ENCODE measurements at places on chromosomes 7 and 10.

DNA sequence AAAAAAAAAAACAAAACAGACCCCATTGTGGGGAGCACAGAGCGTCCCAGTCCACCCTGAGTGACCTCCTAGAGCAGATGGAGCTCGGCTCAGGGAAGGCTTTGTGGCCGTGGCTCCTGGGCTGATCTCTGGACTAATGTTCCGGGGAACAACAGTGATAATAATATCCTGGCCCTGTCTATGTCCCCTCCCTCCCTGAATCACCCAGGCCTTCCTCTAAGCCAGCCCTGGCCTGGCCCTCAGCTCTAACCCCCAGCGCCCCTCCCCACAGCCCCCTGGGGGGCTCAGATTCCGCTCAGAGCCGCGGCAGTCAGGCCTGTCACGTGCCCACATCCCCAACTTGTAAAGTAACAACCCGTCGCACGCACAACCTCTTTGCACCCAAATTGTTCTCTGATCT is 48.3 kb downstream of the MICALL2 start:
- no peak for DNase-seq

DNA sequence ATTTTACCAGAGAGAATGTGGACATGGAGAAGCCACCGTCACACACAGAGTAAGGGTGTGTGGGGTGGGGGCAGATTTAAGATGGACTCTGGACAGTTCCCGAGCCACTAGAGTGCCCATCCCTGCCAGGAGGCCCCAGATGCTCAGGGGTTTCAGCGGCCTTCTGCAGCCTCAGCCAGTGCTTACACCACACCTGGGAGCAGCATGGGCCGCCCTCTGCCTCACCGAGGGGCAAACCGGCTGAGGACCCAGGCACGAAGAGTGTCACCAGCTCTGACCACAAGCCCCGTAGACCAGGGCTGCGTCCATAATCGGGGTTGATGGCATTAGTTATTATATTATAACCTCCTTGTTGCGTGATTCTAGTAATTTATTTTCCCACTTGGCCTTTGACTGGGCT is 6.7 kb upstream of the MNX1 start:
- DNase-seq, result no peak

- DNase-seq, result peak; percentile 86
Observed at GRCh38 chr7:122438006-122438405, 133.5 kb upstream of the FEZF1 start.

DNA sequence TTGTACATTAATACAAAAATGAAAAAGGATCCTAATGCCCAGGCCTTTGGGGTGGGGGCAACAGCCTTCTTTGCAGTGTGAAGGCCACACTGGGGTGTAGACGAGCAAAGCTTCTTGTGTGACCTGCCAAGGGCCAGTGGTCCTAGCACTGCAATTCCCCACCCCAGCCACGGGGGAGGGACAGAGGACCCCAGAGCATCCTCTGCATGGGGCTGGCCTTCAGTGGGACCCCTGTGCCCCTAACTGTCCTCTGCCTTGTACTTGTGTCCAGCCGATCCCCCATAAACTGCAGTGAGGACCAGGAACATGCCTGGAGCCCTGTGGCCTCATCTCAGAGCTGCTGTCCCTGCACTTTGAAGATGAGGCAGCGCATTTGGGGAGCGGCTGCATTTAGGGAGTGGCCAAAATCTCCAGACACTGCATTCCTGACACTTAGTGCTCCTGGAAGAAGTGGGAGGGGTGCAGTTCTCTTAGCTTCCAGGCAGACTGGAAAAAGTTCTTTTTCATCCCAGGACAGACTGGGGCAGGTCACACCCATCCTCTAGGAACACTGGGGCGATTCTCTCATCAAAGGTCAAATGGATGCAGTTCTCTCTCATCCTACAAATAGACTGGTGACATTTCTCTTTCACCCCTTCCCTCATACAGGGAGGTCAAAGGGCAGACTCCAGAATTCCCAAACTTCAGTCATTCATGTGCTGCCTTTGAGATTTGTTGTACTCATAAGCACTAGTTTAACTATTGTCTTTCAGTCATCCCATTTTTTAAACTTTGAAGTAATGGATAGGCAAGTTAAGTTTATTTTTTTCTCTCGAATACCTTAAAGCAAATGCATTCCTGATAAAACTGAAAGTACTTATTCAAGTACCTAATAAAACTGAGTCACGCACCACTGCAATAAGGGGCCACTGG is 922 bp upstream of the MYO1G start:
- no peak for DNase-seq

GRCh38 chr10:108783897-108784296 is 1139.4 kb downstream of the XPNPEP1 start:
- peak; percentile 18 for DNase-seq

- DNase-seq, result no peak
Observed at GRCh38 chr10:78775891-78776290, 292.9 kb upstream of the ZMIZ1 start.

- no peak for DNase-seq
Observed at GRCh38 chr10:116371737-116372136, 47.5 kb downstream of the CCDC172 start.

- no peak for DNase-seq
Observed at GRCh38 chr10:49738616-49739360, 23.3 kb downstream of the OGDHL start.

GRCh38 chr7:135742371-135742770 is 6.2 kb downstream of the FAM180A start:
- DNase-seq, result no peak

GRCh38 chr7:98317366-98318040 is 36.0 kb downstream of the BRI3 start:
- no peak for DNase-seq

DNA sequence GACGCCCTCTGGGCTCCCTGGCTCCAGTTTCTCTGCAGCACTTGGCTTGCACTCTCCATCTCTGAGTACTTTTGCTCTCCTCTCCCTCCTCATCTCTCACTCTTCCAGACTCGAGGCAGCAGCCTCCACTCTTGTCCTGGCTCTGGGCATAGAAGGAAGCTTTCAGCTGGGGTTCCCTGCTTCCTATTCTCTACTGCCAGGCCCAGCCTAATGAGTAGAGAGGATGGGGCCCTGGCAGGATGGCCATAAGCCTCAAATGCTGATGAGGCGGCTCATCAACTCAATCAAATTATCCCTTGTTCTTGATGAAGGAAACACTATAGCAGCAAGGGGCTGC is 55.8 kb downstream of the NEURL1 start:
- no peak for DNase-seq

DNA sequence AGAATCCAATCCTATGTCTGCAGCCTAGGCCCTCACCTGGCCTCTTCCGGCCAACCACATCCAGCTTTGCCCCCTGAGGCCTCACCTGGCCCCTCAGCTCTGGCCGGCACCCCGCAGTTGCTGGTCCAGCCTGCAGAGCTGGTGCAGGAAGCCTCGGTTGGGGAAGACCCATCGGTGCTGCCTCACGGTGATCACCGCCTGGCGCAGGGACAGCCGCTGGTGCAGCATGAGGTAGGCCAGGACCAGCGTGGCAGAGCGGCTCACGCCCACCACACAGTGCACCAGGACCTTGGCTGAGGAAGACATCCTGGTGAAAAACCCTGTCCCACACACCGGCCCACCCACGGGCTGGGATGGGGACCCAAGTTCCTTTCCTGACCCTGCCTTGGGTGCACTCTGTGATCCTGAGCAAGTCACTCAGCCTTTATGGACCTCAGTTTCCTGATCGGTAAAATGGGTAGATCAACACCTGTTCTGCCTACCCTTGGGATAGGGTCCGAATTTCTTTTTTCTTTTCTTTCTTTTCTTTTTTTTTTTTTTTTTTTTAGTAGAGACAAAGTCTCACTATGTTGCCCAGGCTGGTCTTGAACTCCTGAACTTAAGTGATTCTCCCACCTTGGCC is 5.8 kb upstream of the SAMD8 start:
- no peak for DNase-seq

- no peak for DNase-seq
Observed at GRCh38 chr10:59958882-59959281, 52.5 kb upstream of the CCDC6 start.

DNA sequence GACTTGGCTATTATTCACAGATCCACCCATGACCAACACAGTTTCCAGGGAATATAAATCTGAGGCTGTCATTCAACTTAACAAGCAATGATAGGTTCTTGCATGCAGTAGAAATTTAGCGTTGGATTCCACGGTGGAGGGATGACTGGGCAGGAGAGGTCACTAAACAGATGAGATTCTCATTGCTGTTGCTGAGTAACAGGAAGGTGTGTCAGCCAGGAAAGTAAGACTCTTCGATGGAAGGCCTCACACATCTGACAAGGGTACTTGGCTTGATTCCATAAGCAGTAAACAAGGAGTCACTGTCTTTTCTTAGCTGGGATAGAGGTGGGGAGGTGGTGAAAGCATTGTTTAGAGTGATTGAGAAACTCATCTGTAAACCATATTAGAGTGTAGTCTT is 1152.0 kb downstream of the SORCS3 start:
- DNase-seq, result no peak

DNA sequence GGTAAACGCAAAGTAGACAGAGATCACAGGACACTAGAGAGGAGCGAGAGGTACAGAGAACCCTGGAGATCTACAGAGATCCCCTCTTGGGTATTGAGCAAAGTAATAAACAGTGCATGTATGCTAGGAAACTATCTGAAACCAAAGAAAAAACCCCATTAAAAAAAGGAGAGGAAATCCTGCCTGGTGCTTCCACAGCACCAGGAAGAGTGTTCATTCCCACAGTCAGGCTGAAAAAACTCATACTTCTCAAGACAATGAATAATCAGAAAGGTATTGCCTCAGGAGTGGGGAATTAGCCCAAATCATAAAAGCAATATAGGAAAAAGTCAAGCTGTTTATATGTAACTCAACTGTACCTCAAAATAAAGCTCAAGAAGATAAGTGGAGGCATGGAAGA is 59.1 kb downstream of the ANKRD26 start:
- no peak for DNase-seq

DNA sequence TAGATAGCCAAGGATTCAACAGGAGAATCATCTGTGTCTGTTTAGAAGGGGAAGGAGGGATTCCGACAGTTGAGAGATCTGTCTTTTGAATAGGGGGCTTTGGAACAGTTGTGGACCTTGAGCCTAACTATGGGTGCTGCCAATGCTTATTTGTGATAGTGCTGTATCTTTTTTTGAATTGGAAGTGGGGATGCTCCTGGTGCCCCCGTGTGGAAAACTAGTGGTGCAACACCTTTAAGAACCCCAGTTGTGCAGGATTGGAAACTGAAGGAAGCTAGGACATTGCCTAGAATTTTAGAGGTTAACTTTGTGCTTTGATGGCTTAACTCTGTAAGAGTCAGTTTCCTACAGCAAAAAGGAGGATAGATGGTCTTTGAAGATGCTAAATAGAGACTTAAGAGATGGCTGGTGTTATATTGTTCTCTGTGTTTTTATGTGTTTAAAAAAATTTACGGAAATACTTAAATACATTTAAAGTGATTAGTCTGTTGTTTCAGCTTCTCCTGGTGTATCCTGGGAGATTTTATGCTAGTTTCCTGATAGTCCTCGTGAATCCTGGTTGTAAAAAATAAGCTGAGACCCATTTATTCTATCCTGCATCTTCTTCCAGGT is 69.3 kb downstream of the AP3M1 start:
- DNase-seq, result peak; percentile 36

- DNase-seq, result no peak
Observed at GRCh38 chr10:359093-359492, 223.8 kb downstream of the ZMYND11 start.

- no peak for DNase-seq
Observed at GRCh38 chr10:47353351-47353750, 5.2 kb downstream of the RBP3 start.

- no peak for DNase-seq
Observed at GRCh38 chr10:77737608-77738007, 100.0 kb upstream of the KCNMA1 start.

GRCh38 chr10:78354101-78354500 is 320.4 kb downstream of the RPS24 start:
- DNase-seq, result no peak

DNA sequence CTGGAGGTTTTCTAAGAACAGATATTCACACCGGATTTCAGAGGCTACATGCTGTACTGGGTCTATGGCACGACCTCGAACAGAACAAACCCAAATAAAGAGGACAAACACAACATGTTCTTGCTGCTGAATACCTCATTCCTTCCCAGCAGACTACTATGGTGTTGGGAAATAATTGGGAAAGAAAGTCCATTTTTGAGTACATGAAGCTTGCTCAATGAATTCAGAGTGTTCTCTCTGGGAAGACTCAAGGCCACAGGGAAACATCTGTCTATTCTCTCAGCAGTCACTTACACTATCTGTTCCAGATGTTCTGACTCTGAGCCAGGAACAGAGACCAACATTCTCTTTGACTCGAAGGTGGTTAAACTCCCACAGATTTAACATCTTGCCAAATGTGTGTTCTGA is 30.9 kb downstream of the LAMB1 start:
- DNase-seq, result no peak

DNA sequence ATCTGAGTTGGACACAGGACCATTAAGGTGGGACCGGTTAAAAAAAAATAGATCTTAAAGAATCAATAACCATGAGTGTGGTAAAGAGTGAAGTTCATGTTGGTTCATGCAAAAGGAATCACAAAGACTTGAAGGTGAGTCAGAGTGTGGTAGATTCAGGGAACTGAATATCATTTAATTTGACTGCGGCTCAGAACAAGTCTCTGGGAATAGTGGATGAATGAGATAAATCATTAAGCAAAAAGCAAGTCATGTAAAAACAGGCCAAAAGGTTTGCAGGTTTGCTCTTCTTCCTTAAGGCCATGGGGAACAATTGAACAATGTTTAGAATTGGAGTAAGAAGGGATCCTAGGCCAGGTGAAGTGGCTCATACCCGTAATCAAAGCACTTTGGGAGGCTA is 385.8 kb downstream of the ETV1 start:
- DNase-seq, result no peak

DNA sequence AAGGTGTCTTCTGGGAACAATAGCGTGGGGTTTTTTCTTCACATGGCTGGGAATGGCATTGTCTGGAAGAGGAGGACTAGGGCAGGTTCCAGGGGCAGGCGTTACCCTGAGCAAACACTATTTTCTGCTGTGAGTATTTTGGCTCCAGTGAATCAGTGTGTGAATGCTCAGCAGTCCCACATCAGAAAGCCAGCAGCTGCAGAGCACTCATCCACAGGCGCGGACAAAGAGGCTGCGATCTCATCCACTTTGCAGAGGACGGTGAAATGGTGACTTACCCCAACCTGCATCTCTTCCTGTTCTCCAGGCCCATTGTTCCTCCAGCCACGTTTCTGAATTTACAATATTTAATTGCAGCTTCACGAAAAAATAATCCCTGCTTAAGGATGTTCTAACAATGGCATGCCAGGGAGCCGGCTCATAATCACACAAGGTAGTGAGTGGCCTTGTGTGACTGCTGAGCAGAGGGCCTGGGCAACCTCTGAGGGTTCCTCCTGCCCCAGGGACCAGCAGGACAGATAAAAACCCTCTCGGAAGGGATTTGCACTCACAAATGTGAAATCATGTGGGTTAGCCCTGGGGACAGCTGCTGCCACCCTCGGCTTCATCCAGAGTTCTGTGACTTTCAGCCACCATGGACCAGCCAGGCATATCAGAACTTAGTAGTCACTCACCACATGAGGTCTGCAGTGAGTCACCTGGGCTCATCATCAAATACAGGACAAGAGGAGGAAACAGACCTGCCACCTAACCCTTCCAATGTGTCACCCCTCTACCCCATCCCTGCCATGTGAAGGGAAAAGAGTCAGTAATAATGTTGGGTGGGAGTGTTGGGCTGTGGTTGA is 65.0 kb upstream of the EN2 start:
- no peak for DNase-seq

GRCh38 chr7:36306222-36306621 is 83.4 kb upstream of the ANLN start:
- DNase-seq, result no peak

GRCh38 chr7:107035446-107035845 is 9.1 kb upstream of the PRKAR2B start:
- no peak for DNase-seq

- no peak for DNase-seq
Observed at GRCh38 chr10:120477021-120477742, 20.2 kb downstream of the PLPP4 start.

All from DMS153 (cell line).